ENCODE measurements at places on chromosomes 6 and 20.

GRCh38 chr6:44739181-44739580, 351.7 kb downstream of the CDC5L start:
- DNase-seq: no peak

GRCh38 chr20:58313396-58313795, 3.9 kb downstream of the RAB22A start:
- DNase-seq: no peak

GRCh38 chr6:168163096-168163731, 84.2 kb upstream of the FRMD1 start:
- DNase-seq: no peak

DNA sequence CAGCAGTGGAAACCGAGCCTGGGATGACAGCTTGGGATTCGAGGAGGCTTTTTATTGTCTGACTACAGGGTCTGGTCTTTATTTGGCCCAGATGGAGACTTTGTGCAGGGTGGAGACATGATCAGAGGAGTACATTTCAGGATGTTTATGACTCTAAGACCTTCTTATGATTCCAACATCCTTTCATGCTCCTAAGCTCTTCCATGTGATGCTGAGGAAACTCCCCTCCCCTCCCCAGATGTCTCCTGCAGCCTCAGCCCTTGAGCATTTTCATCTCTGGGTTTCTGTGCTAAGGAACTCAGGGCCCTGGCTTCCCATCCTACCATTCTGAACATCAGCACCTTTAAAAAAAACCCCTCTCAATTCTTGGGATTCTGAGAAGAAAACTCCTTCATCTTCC, 186.6 kb downstream of the SOX4 start:
- no peak for DNase-seq

- no peak for DNase-seq
These were observed 7.6 kb upstream of the ADGRF4 start for GRCh38 chr6:47690791-47691190.

All from vagina (tissue), 2 donors.